ENCODE measurements at places on chromosomes 6 and 20.

DNA sequence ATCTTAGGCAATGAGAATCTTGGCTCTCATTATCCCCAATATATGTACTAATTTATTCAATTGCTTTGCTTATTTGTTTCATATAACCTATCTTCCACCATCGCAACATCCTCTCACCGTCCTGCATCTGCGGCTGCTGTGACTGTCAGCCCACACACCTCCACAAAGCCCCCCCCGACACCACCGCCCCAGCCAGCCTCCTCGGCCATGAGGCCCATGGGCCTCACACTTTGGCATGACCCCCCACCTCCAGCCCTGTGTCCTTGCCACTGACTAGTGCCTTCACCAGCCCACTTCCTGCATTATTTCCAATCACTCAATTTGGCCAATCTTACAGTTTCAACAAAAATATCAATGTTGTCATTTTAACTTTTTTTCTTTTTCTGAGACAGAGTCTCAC, 60.7 kb upstream of the TOX2 start:
- DNase-seq: no peak

GRCh38 chr6:92110403-92110802, 1309.0 kb downstream of the EPHA7 start:
- DNase-seq: no peak

DNA sequence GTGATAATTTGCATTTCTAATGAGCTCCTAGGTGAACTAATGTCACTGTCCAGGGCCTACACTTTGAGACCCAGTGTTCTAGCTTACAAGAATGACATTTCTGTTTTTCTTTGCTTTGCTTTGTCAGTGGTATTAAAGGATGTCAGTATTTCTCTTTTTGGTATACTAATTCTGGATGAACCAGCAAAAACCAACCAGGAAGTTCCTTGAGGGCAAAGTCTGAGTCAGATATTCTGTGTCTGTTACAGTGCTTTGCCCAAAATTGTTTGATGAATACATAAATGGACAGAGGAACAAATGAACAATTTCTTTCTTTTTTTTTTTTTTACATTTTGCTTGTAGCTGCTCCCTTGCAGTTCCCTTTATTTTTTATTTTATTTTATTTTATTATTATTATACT, 15.4 kb downstream of the COQ3 start:
- no peak for DNase-seq

GRCh38 chr6:106530026-106530425, 99.3 kb downstream of the RTN4IP1 start:
- no peak for DNase-seq

Data from esophagus squamous epithelium (tissue), 5 donors.